ENCODE measurements at places on chromosomes 7 and 10. TPM values are rescaled to one million over a fixed set of nuclear protein-coding genes. Genes with fewer than 3 reads are reported as not detected.

The COL26A1 gene
- total RNA-seq: not detected

GRCh38 chr10:91164520-91165065, 55.9 kb upstream of the PCGF5 start:
- DNase-seq: no peak

DNA sequence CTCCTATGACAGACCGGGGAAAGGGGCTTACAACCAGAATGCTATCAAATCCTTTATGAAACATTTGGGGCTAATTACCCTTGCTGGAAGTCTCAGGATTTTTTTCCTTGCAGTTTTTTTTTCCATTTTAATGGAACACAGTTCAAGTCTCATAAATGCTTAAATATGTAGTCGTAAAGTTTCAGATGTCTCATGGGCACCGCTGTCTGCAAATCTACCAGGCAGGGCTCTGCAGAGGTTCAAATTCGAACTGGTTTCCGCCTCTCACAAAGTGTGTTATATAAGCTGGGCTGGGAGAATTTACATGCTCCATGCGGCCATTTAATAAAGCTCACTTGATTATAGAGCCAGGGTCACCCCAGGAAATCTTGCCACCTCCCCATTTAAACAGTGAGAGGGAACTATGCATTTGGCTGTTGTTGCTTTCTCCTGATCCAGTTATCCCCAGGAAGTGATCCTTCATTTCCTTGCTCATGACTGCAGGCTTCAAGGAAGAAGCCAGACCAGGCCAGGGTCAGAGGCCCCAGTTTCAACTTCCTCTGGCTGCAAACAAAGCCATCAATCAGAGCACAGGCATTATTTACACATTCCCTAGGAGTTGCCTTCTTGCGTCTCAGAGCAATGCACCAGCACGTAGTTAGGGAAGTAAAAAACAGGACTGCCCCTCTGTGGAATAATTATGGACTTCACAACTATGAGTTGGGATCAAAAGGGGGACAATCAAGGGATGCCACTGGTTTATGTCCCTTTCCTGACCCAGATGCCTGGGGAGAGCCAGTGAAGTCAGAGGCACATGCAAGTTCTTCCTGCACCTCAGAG, 358.8 kb downstream of the PRPF18 start:
- DNase-seq: no peak

- peak; percentile 55 for DNase-seq
Observed at GRCh38 chr10:24952143-24952706, at the start of gene PRTFDC1. PRTFDC1 (minus strand) TSS chr10:24952606; CDS start chr10:24952575, 31 bp downstream.

DNA sequence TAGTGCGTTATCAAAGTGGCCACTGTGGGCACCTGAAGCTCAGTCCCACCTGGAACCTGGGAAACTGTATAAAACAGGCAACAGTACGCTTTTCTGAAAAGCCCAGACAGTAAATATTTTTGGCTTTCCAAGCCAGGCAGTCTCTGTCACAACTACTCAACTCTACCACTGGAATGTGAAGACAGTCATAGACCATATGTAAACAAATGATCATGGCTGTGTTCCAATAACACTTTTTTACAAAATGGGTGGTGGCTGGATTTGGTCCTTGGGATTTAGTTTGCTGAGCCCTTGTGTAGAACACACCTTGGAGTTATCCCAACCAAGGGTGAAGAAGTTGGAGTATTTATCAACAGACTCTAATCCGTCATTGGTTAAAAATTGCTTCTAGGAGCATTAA, 259.9 kb downstream of the SKIDA1 start:
- no peak for DNase-seq

All from right cardiac atrium (tissue), 5 donors.